G401 (cell line): ENCODE measurements at places on chromosomes 7 and 10. TPM values are rescaled to one million over a fixed set of nuclear protein-coding genes. Genes with fewer than 3 reads are reported as not detected.

DNA sequence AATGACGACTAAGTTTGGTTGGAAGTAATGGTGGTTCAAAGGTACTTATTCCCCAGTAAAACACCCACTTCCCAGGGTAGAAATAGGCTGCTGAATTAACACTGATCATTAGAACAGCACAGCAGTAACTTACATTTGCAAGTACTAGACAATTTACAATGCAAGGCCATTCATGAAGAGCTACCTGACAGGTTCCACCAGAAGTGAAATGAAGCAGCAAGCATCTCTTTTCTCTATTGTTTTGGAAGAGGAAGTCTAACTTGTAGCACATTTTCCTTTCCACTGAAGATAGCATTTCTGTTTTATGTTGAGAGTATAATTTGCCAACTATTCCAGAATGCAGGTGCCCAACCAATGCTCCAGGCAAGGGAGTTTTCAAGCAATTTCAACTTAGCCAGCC, 145.9 kb downstream of the CREB5 start:
- no peak for DNase-seq

DNA sequence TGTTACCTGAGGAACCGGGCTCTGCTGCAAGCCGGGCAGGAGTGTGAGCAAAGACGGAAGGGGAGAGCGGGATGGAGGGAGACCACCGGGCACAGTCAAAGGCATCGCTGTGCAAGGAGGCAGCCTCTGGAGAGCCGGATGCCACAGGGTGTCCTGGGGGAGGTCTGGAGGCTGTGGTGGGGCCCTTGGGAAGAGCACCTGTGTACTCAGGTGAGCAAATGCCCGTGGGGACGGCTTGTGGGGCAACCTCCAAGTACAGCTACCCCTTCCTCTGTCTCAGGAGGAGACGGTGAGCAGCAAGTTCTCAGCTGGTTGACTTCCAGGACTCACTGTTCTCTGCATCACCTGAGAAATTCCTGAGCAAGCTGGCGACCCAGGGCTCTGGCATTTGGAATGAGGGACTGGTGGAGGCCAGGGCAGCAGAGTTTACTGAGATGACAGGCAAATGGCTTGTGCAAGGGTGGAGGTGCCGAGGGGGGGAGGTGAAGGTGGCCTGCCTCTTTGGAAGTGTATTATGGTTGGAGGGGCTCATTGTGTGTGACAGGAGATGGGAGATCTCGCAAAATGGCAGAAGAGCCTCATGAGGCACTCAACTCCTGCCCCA, 345.2 kb upstream of the SHH start:
- no peak for DNase-seq

The RHEB gene
- total RNA-seq: 127 and 156 TPM in 2 replicates

GRCh38 chr7:51316666-51317581, at the start of gene COBL:
TSS of gene COBL (minus strand) at chr7:51316809. CDS start at chr7:51316633, 176 bp downstream.
- peak; percentile 54 for DNase-seq

DNA sequence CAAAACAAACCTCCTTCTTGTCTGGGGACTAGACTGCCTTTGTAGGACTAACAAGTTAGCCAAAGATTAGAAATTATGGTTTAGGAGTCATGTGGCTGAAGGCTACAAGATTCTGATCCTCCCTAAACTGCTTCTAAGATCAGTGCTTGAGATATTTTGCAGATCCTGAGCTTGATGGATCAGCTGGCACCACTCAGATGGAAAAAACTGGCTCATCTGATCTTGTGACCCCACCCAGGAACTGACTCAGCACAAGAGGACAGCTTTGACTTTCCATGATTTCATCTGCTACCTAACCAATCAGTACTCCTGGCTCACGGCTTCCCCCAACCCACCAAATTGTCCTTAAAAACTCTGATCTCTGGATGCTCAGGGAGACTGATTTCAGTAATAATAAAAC, 271.5 kb upstream of the TAC1 start:
- no peak for DNase-seq

DNA sequence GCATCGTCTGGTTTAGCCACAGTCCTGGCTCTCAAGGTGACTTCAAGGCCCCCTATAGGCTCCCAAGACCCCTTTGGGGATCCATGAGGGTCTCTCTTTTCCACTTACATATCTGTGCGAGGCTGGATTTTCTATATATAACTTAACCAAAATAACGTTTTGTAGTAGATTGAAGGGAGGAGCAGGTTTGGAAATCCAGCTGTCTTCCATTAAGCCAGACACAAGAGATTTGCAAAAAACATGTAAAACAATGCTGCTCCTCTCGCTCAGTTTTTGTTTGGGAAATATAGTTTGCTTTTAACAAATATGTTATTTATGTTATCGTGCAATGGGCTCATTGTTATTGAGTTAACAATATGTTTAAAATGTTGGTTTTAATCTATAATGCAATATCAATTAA, 811.2 kb downstream of the TYW1 start:
- DNase-seq: no peak

The OR6V1 gene
- not detected in 2 replicates for total RNA-seq

The ATRNL1 gene
- 0.44 TPM in 1 of 2 replicates, not detected in the other for total RNA-seq

The UPF2 gene
- total RNA-seq: 10.3 and 12.9 TPM in 2 replicates

- DNase-seq: peak; percentile 49
Measured at GRCh38 chr10:71143170-71143569, 69.2 kb upstream of the UNC5B start.

The ADAM8 gene
- total RNA-seq: 0.68 and 12.7 TPM in 2 replicates

DNA sequence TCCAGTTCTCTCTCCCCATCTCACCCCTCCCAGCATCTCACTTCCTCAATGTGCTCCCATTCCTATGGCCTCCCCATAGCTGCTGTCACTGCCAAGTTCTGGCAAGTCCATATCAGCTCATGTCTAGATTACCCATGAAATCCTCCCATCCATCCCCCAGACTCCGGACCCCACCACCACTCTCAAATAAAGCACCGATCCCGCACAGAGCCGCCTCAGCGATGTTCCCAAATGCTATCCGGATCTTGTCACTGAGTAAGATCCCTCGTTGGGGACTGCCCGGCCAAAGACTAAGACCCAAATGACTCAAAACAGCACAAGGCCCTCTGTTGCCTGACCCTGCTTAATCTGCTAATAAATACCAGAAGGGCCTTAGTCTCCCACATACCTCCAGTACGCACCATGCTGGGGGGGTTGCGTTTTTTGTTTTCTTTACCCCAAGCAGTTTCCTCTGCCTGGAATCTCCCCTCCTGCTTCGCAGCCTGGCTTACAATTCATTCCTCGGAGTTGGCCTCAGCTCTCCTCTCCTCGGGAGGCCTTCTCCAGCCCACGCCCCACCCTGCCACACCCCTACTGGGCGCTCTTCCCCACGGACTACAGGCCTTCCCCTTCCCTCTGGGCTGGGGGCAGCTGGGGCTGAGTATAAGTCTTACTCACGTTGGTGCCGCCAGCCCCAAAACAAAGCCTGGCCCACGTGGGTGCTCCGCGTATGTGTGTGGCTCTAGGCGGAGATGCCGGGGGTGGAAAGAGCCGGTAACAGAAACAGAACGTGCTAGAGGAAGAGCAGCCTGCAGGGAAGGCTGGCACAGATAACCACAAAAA, 1.8 kb upstream of the DUSP5 start:
- DNase-seq: peak; percentile 85

The CPA4 gene
- total RNA-seq: not detected in 2 replicates

DNA sequence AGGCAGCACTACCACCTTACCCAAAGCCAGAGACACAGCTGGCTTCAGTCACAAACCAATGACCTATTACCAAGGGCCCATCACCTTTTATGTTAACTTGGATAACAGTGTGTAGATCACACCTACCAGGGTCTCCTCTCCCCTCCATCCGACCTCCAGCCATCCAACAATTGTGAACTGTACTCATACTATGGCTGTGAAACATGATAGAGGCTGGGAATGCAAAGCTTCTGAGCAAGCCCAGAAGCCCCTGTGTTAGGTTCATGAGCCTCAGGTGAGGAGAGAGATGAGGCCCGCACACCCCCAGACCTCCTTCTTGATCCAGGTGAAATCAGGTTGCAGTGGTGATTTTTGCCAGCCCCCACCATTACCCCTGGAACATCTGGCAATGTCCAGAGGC, 47.7 kb downstream of the PNLIPRP2 start:
- no peak for DNase-seq

- DNase-seq: no peak
Measured at GRCh38 chr10:130242513-130242912, 106.3 kb downstream of the GLRX3 start.

DNA sequence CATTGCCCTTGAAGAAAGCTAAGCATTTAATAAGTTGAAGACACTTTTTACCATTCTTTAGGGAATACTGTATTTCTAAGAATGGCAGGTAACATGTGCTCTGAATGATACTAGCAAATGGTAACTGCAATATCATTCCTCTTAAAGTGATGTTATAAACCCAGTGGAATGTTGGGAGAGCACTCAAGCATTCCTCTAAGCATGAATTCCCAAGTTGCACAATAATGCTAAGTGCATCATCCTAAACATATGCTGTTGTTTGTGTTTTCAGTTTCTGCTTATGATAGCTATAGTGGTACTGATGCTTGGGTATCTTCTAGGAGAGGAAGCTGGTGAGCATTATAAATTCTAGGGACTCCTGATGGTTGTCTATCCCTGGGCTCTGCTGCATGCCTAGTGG, 673.9 kb downstream of the PHTF2 start:
- DNase-seq: no peak

GRCh38 chr7:40401406-40401805, 266.6 kb downstream of the SUGCT start:
- DNase-seq: no peak

DNA sequence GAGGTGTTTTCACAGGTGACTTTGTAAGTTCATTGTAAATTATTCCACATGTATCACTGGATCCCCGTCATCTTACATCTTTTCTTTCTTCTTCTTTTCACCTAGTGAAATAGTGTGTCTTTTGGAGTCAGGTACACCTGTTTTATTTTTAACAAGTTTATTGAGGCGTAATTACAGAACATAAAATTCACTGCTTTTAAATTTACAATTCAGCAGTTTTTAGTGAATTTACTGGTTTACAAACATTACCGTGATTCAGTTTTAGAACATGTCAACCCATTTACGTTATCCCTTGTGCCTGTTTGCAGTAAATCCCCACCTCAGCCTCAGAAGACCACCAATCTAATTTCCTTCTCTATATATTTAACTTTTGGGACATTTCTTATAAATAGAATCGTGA, 256.9 kb downstream of the EXOC4 start:
- DNase-seq: no peak

DNA sequence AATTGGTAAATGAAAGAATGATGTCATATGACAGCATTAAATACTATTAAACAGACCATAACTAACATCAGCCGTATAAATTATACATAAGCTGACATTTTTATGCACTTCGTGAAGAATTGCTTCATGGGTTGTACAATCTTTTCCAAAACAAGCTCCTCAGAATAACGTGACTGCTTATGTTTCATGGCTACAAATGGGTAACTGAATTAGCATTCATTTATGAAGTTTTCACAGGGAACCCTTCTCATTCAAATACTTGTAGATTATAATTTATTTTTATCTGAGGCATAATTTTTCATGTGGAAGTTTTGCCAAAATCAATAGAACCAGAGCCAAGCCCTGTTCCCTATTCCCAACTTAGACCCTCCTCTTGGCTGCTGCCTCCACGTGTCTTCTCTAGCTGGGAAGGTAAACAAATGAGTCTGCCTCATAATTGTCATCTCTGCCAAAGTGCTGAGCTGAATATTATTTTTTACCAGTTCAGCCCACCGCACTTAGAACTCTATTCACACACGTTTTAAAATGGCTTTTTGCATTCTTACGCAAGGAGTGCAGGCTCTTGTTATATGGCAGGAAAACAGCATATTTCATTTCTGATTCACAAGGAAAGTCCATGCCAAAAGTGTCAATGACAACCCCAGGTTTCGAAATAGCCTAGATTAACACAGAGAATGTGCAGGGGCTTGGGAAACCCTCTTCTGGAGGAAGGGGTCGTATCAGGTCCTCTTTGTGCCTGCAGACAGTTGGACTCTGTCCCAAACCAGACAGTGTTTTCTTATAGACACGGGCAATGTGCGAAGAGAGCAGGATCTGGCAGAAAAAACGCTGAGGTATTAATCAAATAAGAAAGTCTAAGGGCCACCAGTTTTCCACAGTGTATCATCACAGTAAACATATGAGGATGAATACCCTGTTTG, 370.7 kb upstream of the MGMT start:
- DNase-seq: no peak

DNA sequence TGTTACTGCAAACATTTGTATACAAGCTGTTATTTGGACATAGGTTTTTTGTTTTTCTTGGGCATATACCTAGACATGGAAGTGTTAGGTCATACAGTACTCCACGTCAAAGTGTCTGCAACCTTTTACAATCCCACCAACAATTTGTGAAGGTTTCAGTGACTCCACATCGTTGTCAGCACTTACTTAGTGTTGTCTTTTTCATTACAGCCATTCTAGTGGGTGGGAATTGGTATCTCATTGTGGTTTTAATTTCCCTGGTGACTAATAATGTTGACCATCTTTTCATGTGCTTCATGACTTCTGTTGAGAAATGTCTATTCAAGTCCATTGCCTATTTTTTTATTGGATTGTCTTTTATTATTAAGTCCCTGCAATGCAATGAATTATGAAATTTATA, 95.0 kb downstream of the UBE3C start:
- DNase-seq: no peak

DNA sequence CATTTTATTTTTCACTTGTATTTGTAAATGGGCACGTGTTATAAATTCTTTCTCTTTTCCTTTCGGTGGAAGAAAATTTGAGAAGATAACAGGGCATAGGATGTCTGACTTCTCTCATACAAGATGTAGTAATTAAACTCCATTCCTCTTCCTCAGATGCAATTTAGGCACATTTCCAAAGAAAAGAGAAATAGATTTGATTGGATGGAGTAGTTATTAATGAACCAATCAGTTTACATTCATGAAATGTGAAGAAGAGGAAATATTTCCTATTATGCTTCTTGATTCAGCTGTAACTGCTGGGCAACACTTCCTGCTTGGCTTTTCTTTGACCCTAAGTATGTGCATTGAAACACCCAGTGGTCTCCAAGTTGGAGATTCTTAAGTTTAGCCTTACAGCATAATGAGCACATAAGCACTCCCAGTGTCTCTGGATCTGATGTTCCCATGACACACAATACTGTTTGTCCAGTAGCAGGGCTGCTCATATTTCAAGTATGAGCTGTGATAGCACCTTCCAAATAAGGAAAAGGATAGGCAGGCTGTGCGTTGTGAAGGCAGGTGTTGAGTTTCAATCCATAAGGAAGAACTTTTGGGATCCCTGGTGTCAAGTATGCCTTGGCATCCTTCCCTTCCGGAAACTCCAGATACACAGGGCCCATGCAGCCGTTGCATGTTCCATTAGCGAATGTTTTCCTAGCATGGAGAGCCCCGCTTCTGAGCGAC, 33.4 kb upstream of the COBL start:
- DNase-seq: no peak

- no peak for DNase-seq
Measured at GRCh38 chr7:41107330-41107937, 595.5 kb downstream of the INHBA start.
